ENCODE measurements at places on chromosomes 5 and 9. TPM values are rescaled to one million over a fixed set of nuclear protein-coding genes. Genes with fewer than 3 reads are reported as not detected.

- H3K4me1 ChIP-seq: no peaks in the 10 kb centered on the region
- no peak overlapping the region for H3K27ac ChIP-seq
- no peaks in the 10 kb centered on the region for H3K27me3 ChIP-seq
- DNase-seq: no peak
- no peak overlapping the region for H3K4me3 ChIP-seq
Measured at GRCh38 chr5:96795626-96796025, 12.1 kb downstream of the ERAP1 start.

The TMEM171 gene
- 0.71 TPM for total RNA-seq

The SLC46A2 gene
- 0.04 TPM for total RNA-seq

DNA sequence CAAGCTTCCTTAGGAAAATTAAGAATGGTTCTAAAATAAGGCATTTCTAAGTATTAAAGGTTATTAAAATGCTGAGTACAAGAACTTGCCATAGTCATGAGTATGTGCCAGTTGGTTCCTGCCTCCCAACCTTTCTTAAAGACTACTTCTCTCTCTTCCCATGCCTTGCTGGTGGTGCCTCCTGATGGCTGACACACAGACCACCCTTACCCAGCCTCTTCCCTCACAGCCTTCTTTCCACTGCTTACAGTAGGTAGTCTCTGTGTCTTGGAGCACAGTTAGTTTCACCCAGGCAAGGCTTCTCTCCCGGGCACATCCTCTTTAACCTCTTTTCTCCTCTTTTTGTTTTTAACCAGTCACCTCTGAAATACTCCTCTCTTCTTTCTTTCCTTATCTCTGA, 20.6 kb upstream of the GPR150 start:
- no peaks in the 10 kb centered on the region for H3K27me3 ChIP-seq
- DNase-seq: no peak
- no peak overlapping the region for H3K4me3 ChIP-seq
- no peaks in the 10 kb centered on the region for H3K4me1 ChIP-seq
- H3K36me3 ChIP-seq: peaks cover 2% of the 10 kb centered on the region

DNA sequence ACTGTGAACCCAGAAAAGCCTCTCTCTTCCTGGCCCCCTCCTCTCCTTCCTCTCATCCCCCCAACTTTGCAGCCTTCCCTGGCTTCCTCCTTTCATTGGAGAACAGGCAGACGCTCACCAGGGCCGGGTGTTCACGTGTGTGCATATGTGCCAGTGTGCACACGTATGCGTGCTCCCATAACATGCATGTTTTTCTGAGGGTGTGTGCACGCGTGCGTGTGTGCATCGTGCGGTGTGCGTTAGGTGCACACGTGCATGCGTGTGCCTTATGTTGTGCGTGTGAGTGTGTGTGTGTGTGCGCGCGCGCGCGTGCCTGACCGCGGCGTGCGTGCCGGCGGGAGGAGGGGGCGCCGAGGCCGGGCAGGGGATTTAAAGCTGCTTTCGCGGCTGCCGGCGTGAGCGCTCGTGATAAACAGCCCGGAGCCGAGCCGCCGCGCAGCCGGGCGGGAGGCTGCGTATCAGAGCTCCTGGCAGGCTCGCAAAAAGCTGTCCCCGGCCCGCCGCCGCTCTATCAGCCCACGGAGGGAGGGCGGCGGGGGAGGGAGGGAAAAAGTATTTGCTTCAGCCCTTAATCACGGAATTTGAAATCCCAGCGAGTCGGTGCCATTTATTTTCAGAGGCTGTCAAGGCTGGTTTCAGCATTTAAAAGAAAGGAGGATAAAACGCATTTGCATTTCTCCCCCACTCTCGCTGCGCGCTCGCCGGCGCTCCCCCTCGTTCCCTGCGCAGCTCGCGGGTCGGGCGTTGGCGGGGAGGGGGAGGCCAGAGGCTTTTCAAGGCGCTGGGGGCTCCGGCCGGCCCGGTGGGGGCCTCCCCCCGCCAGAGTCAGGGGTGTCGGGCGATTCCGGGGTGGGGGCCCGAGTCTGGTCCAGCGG, 183.9 kb downstream of the C9orf50 start:
- peaks cover 31% of the 10 kb centered on the region for H3K4me1 ChIP-seq
- peaks cover 45% of the 10 kb centered on the region for H3K27me3 ChIP-seq
- no peak overlapping the region for H3K27ac ChIP-seq
- H3K4me3 ChIP-seq: peak overlapping the region; percentile 36

The CBY3 gene
- not detected for total RNA-seq

- no peaks in the 10 kb centered on the region for H3K36me3 ChIP-seq
- H3K27me3 ChIP-seq: no peaks in the 10 kb centered on the region
- H3K4me3 ChIP-seq: no peak overlapping the region
- H3K4me1 ChIP-seq: no peaks in the 10 kb centered on the region
- no peak overlapping the region for H3K27ac ChIP-seq
- no peak for DNase-seq
Measured at GRCh38 chr5:130893006-130893405, 272.1 kb downstream of the HINT1 start.

GRCh38 chr5:9091896-9092662, 453.8 kb downstream of the SEMA5A start:
- H3K4me1 ChIP-seq: no peaks in the 10 kb centered on the region
- no peaks in the 10 kb centered on the region for H3K36me3 ChIP-seq
- no peak for DNase-seq
- H3K27ac ChIP-seq: no peak overlapping the region
- H3K27me3 ChIP-seq: no peaks in the 10 kb centered on the region

DNA sequence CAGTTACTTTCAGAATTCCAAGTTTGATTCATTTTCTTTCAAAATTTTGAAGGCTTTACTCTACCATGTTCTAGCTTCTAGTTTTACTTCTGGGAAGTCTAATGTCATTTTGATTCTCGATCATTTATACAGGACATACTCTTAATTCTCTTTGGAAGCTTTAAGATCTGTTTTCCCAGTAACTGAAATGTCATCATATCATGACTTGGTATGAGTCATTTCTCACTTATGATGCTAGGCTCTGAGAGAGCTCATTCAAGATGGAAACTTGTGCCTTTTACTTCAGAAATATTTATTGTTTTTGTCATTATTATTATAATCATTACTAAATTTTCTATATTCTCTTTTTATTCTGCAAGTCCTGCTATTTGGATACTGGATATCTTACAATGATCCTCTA, 222.3 kb downstream of the PARP8 start:
- no peaks in the 10 kb centered on the region for H3K27me3 ChIP-seq
- H3K36me3 ChIP-seq: no peaks in the 10 kb centered on the region
- no peak overlapping the region for H3K27ac ChIP-seq
- H3K4me3 ChIP-seq: no peak overlapping the region
- no peaks in the 10 kb centered on the region for H3K4me1 ChIP-seq
- DNase-seq: no peak

DNA sequence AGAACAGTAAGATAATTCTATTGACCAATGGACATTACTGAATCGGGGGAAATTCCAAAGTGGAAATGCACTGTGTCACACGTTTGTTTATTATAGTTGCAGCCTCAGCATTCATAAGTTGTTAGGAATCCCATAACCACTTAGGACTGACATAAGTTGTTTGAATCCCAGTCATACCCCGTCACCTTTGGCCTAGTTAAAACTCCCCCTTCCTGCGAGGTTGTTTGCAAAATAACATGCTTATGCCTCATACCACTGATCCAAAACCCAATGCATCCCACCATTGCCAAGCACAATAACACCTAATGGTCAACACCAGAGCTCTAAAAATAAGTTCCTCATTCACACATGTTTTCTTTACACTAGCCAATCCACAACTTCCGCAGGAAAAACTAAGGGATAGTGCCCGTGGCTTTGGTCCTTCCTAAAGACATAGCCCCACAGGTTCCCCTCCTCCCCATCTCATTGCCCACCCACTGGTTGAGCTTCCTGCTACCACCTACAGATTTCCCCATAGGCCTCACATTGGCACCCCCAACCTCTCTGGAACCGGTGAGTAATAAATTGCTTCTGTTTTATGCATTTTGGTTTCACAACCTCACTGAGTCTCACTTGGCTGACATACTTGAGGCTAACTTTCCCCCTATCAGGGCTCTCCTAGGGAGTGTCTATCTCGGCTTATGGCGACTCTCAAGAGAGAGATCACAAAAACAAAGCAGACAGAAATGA, 42.3 kb upstream of the MUSK start:
- no peaks in the 10 kb centered on the region for H3K27me3 ChIP-seq
- H3K4me3 ChIP-seq: no peak overlapping the region
- H3K27ac ChIP-seq: no peak overlapping the region
- no peak for DNase-seq
- no peaks in the 10 kb centered on the region for H3K36me3 ChIP-seq

The ARL14EPL gene
- total RNA-seq: 0.09 TPM

GRCh38 chr5:76625087-76625815, 2.0 kb upstream of the F2RL2 start:
- H3K4me3 ChIP-seq: no peak overlapping the region
- DNase-seq: peak; percentile 75
- H3K36me3 ChIP-seq: no peaks in the 10 kb centered on the region
- H3K4me1 ChIP-seq: peaks cover 5% of the 10 kb centered on the region
- H3K27ac ChIP-seq: peak overlapping the region; percentile 45
- H3K27me3 ChIP-seq: no peaks in the 10 kb centered on the region

DNA sequence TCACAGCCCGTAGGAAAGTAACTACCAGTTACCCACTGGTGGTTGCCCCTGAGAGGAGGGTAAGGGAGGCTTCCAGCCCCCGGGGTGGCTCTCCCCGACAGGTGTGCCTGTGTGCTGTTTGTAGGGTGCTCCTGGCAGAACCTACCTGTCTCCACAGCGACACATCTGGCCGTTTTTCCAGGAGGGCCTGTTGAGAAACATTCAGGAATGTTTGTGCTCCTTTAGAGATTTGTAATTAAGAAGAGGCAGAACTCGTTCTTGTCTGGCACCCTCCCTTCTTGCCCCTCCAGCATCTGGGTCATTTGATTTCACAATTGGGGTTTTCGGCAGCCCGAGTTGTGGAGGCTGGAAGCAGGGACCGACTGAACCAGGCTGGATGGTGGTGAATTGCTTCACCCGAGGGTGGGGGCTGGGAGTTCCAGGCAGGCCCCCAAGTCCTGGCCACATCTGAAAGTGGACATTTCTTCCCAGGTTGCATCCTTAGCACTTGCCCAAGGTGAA, 74.2 kb downstream of the WWC1 start:
- no peaks in the 10 kb centered on the region for H3K27me3 ChIP-seq
- H3K36me3 ChIP-seq: no peaks in the 10 kb centered on the region
- no peak for DNase-seq
- no peak overlapping the region for H3K27ac ChIP-seq

DNA sequence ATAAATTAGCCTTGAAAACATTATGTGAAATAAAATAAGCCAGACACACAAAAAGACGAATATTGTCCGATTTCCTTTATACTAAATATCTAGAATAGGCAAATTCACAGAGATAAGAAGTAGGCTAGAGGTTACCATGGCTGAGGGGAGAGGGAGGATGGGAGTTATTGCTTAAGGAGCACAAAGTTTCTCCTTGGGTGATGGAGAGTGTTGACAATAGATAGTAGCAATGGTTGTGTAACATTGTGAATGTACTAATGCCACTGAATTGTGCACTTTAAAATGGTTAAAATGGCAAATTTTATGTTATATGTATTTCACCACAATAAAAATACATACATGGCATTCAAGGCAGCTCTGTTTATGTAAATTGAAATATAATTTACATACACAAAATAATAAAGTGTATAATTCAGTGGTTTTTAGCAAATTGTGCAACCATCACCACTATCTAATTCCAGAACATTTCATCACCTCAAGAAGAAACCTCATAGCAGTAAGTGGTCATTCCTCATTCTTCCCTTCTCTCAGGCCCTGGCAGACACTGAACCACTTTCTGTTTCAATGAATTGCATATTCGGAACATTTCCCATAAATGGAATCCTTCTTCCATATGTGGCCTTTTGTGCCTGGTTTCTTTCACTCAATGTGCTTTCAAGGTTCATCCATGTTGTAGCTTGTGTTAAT, 59.2 kb downstream of the NDST1 start:
- H3K27me3 ChIP-seq: no peaks in the 10 kb centered on the region
- no peaks in the 10 kb centered on the region for H3K4me1 ChIP-seq
- no peaks in the 10 kb centered on the region for H3K36me3 ChIP-seq
- H3K27ac ChIP-seq: no peak overlapping the region
- H3K4me3 ChIP-seq: no peak overlapping the region

GRCh38 chr5:10578293-10578665, 14.4 kb downstream of the ANKRD33B start:
- H3K27me3 ChIP-seq: peaks cover 12% of the 10 kb centered on the region
- H3K4me1 ChIP-seq: peaks cover 10% of the 10 kb centered on the region
- no peak overlapping the region for H3K27ac ChIP-seq
- H3K36me3 ChIP-seq: no peaks in the 10 kb centered on the region
- no peak overlapping the region for H3K4me3 ChIP-seq
- no peak for DNase-seq

All from muscle of leg (tissue), 16 donors.